ENCODE measurements at places on chromosomes 2 and 18.

DNA sequence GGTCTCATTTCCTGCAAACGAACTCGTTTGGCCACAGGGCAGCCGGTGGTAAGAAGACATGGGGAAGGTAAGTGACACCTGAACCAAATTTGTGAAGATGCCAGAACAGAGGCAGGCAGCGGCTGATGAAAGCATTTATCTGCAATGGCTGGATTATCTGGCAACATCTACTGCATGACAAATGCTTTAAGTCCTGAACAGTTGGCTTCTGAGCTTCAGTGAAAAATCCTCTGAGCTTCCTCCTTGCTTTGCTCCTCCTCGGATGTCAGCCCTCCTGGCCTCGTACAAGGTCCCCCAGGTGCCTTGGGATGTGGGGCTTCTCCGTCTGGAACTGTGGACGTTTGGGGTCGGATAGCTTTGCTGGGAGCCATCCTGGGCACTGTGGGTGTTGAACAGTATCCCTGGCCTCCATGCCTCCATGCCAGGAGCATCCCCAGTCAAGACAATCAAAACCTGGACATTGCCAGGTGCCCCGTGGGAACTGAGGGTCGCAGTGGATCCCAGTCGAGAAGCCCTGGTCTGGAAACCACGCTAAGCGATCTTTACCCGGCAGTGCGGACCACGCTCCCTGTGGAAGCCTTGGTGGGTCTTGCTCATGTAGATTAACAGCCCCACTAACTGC is 49.3 kb downstream of the KCNG2 start:
- DNase-seq, result no peak

DNA sequence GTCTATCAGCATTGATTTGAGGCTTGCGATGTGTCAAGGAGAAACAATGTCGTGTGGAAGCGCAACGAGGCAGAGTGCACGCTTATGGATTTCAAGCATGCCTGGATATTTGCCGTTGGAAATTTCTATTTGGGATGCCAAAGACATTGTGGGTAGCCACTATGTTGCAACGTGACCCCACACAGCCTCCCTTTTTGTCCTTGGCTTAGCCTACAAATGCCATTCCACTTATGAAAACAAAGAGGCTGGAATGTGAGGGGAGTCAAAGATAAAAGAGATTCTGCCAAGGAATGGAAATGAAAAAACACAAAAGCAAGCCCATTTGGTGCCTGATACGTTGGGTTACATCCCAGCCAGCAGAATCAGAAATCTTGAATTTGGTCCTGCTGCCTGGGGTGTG is 721.2 kb downstream of the GALR1 start:
- DNase-seq, result no peak

DNA sequence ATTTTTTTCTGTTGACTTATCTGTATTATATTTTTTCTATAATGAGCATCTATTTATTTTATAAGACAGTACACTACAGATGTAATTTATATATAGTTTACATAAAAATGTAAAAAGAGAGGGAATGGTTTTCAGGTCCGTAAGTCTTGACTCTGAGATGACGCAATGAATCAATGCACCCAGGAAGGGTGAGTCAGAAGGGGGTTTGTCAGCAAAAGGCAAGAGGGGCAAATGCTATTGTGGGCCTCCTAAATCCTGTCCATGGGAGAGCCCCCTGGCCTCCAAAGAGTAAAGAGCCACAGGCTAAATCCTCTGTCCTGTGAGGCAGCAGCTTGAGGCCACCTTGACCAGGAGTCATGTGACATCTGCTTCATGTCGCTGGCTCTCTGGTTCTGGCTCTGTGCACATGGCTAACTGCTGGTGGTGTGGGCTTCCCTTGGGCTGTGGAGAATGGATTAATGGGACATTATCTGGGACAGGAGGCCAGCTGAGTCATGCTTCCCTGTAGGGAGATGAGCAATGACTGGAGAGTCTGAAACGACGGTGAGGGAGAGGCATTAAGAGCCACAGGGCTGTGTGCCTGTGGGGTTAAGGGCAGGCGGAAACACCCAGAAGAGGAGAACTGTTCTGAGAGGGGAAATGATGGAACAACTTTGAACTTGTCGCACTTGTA is 22.8 kb upstream of the ASB18 start:
- no peak for DNase-seq

- no peak for DNase-seq
Measured at GRCh38 chr2:121132762-121133107, 152.3 kb downstream of the TFCP2L1 start.

- no peak for DNase-seq
Measured at GRCh38 chr2:188364033-188364630, 72.5 kb downstream of the GULP1 start.

DNA sequence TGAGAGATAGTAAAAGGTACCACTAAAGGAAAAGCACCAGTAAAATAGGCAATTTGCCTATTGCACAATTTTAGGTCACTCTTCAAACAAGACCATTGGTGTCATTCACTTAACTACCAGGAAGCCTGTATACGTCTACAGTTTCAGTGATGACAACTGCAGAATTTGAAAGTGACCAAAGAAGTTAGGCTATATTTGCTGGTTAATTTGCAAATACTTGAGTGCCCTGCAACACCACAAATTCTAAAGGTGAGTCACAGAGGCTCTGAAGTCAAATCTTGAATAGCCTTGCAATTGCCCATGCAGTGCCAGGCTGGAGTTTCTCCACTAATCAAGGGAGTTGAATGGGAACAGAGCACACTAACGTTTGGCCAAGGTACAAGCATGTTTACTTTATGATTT is 128.7 kb upstream of the CCDC68 start:
- no peak for DNase-seq

DNA sequence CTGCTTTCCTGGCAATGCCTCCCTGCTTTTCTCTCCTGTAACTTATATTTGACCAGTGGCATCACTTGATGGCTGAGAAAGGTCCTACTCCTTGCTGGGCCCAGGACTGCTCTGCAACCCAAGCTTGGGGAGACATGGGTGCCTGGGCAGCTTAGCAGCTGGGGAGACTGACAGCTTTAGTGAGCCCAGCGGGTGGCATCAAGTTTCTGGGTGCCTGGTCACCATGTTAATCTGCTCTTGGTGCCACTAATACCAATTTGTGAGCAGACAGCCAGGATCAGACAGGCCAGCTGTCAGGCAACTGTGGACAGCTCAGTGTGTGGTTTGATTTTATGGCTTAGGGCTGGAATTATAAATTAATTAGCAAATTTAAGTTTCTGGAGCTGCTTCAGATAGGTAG is 144.8 kb upstream of the GLI2 start:
- no peak for DNase-seq

DNA sequence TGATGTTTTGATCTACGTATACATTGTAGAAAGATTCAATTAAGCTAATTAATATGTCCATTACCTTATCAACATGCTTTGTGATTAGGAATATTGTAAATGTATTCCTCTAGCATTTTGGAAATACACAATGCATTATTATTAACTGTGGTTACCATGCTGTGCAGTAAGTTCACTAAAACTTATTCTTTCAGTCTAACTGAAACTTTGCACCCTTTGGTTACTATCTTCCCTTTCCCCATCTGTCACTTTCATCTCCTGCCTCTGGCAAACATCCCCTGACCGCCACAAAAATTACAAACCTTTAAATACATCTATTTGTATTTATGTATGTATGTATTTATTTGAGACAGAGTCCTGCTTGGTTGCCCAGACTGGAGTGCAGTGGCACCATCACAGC is 388.0 kb downstream of the NYAP2 start:
- DNase-seq, result no peak

DNA sequence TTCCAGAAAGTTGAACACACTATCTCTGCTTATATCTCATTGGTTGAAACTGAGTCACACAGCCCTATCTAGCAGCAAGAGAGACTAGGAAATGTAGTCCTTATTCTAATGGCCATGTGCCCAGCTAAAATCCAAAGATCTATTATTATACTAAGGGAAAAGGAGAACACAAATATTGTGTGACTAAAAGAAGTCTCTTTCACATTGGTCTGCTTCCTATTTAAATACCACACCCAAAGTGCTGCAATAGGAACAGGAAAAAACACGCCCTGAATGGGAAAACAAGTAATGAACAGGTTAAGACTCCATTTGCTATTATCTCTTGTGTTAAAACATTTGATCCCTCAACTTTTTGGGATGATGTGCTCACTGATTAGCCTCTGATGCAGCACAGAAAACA is 86.8 kb upstream of the BARD1 start:
- no peak for DNase-seq

- no peak for DNase-seq
Measured at GRCh38 chr2:24509840-24510239, 18.8 kb downstream of the NCOA1 start.

DNA sequence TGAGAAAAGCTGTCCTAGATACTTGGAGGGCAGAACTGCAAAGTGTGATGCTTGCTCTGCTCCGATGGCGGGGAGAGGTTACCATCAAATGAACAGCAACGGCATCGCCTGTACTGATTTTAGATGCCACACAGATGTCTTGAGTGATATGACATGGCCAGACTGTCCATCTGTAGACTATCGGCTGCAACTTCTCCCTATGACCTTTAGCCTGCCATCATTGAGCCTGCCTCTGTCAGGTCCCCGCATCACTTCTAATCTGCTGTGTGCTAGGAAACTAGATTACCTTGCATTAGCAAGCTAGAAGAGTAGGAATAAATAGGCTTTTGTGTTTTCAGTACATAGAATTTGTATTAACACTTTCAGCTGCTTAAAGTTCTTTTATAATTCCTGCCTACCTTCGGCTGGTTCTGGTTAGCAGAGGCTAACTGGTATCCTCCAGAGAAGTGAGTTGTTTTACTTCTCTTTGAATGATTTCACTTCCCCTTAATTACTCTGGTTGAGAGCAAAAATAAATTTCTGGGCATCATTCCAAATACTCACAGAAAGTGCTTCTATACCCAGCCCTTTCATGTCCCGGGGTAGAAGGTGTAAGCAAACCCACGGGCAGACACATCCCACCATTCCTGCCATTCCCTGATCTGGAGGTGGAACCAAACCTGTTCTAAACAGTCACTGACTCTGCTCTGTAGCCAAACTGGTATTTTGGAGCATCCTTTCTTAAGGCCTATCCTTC is 24.0 kb downstream of the GAREM2 start:
- no peak for DNase-seq

DNA sequence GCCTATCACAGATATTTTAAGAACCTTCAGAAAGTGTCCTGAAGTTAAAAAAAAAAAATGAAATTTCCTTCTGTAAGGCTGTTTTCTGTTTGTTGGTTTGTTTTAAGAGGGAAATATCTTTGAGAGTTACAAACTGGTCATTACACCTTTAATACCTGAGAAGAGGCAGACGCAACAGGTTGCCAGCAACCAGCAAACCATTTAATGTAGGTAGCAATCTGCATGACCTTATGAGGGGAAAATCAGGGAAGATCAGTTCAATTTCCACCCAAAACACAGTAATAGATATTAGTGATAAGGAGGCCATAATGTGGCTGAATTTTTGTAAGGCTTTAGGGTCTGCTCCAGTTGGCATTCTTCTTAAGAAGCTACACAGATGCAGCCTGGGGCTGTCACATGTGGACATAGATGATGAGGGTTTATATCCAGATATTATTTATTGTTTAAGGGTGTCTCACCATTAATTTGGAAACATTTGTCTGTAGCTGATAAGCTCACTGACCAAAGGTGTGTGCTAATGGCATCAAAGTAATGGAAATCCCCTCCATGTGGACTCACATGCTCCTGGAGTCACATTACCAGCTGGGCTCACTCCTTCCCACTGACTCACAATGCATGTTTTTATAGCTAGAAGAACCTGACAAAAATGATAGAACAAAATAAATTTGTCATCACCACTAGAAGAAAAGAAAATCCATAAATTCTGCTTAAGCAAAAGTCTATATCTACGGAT is 83.5 kb upstream of the DTNA start:
- DNase-seq, result no peak

GRCh38 chr18:32328379-32328778 is 138.5 kb downstream of the MEP1B start:
- no peak for DNase-seq

- DNase-seq, result no peak
Measured at GRCh38 chr2:70676301-70677035, 91.5 kb downstream of the ADD2 start.

- DNase-seq, result no peak
Measured at GRCh38 chr18:36706134-36706881, 122.5 kb downstream of the TPGS2 start.

GRCh38 chr2:208529796-208530195 is 123.2 kb downstream of the PTH2R start:
- DNase-seq, result no peak

- DNase-seq, result no peak
Measured at GRCh38 chr18:64009305-64009704, 39.4 kb downstream of the SERPINB8 start.

DNA sequence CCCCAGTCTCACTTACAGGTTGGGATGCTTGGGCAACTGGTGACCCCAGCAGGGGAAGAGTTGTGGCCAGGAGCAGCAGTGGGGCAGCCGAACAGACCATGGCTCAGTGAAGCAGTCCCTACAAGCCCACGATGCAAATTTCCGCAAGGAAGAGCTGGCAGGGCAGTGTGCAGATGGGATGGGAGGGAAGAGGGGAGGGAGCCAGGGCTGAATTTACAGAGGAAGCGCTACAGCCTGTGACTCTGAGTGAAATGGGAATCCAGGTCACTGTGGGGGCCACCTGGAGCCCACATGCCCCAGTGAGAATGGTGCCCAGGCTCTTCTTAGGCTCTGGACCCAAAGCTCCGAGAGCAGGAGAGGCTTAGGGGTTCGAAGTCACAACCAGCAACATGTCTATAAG is 27.0 kb upstream of the SELENOI start:
- DNase-seq, result no peak

- peak; percentile 57 for DNase-seq
Measured at GRCh38 chr18:68150961-68151360, 563.9 kb downstream of the TMX3 start.

DNA sequence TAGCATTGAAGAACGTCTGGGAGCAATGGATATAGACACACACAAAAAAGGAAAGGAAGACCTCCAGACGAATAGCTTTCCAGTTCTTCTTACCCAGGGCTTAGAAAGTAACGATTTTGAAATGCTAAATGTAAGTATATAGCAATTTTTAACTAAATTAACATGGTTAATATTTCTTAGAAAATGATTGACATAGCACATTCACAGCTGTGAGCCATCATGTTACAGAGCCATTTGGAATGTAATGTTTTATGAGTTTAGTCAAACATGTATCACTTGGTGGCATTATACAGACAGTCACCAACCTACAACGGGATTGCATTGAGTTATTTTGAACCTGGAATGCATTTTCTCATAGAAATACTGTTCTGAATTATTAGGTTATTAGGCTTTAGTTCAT is 35.1 kb downstream of the WDR43 start:
- DNase-seq, result no peak

DNA sequence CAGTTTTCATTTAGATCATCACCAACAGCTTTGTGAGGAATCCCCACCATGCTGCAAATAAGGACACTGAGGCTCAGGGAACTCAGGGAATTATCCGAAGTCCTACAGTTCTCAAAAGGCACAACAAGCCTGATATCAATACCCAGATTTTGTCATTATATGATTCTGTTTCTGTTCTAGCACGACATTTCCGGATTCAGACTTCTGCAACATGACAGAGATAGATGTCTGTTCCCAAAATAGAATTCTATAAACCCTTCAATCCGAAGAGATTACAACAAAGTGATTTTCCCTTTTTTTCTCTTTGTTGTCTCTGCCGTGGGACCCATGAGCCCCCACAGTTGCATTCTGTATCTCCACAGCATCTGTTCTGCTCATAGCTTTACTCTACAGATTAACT is 72.0 kb downstream of the DOCK10 start:
- no peak for DNase-seq

- no peak for DNase-seq
Measured at GRCh38 chr2:13103151-13103550, 386.4 kb downstream of the TRIB2 start.
